ENCODE measurements at places on chromosomes 7 and 10.

- DNase-seq, result no peak
Measured at GRCh38 chr10:122350893-122351292, 23.6 kb upstream of the PLEKHA1 start.

DNA sequence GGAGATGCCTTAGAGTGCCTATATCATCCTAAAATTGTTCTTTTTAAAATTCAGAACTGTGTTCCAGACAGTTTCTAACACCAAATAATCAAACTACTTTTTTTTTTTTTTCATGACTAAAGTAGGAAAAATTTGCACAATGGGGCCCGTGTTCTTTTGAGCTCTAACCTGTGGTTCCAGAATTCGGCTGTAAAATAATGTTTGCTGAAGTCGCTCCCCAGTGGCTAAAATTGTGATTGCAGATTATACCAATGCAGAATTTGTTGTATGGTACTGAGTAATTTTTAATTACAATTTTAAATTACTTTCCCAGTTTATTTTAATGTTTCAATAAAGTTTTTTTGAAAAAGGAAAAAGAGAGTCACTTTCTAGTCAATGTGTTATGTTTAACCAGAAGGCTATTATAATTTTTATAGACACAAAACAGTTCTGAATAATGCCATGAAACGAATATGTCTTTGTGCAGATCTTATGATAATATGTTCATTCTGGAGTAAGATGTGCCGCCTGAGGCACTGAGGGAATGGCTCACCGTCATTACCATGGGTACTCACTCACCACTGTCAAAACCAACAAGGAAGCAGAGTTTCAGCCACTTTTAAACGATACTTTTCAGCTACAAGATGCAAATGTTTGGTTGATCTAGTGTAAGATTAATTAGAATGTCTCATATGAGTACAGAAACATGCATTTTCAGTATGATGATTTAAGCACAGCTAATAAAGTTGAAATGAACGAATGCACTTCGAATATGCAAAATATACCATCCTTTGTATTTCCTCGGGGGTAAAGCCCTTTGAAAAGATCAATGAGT lies 173.6 kb downstream of the PRKCQ start:
- DNase-seq, result no peak

GRCh38 chr10:30151581-30152389 lies 92.4 kb upstream of the JCAD start:
- DNase-seq, result no peak

GRCh38 chr10:92010047-92010735 lies 86.6 kb downstream of the BTAF1 start:
- no peak for DNase-seq

DNA sequence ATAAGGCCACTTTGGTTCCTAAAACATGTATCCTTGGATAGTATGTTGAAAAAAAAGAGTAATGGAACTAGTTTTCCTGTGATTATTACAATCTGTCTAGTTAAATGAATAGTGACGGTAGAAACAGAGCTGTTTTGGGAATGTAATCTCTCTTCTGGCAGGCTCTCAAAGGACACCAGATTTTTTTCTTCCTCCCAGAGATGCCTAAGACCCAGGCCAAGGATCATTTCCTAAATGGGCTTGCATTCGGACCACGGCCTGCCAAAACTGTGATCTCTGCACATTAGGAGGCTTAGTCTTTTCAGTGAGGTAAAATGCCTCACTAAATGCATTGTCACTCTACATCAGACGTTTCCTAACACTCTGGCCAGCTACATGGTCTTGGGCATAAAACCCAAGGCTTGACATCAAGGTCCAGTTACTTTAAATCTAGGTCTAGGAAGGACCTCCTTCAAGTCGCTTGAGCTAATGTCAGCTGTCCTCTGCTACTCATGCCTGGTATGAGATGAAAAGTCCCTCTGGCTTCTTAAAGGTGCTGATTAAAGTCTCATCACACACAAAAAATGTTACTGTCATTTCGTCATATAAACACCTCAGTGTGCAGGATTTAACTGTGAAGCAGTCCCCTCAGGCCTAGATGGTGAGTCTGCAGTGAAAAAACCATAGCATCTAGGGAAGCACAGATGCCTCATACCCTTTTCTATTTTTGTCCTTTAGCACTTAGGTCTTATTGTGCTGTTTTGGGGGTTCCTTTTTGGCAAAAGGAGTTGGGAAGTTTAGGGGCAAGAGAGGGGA lies 47.7 kb downstream of the DLD start:
- DNase-seq, result no peak
